Ascending aorta (tissue), 2 donors: ENCODE measurements at places on chromosomes 5 and 9.

GRCh38 chr9:12652973-12653372, 40.2 kb upstream of the TYRP1 start:
- no peak for DNase-seq

- DNase-seq = no peak
Observed at GRCh38 chr9:2179567-2179966, 164.4 kb downstream of the SMARCA2 start.

DNA sequence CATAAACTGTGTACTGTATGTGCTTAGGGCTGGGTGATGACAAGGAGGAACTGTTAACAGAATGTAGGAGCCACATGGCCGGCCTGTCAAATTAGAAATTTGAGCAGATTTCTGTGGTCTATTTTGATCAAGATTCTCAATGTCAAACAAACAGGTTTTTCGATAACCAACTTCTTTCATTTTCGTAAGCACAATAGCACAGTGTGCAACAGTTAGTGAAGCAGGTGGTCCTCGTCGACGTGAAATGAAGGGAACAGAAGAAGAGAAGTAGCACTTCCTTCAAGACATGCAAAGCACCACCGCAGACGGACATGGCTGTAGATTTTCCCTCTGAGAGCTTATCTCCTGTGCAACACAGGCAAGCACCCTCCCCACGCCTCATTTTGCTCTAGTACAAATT, 252.1 kb downstream of the CRB2 start:
- no peak for DNase-seq

GRCh38 chr5:132506094-132506692, 15.6 kb upstream of the IRF1 start:
- DNase-seq = peak; percentile 62

DNA sequence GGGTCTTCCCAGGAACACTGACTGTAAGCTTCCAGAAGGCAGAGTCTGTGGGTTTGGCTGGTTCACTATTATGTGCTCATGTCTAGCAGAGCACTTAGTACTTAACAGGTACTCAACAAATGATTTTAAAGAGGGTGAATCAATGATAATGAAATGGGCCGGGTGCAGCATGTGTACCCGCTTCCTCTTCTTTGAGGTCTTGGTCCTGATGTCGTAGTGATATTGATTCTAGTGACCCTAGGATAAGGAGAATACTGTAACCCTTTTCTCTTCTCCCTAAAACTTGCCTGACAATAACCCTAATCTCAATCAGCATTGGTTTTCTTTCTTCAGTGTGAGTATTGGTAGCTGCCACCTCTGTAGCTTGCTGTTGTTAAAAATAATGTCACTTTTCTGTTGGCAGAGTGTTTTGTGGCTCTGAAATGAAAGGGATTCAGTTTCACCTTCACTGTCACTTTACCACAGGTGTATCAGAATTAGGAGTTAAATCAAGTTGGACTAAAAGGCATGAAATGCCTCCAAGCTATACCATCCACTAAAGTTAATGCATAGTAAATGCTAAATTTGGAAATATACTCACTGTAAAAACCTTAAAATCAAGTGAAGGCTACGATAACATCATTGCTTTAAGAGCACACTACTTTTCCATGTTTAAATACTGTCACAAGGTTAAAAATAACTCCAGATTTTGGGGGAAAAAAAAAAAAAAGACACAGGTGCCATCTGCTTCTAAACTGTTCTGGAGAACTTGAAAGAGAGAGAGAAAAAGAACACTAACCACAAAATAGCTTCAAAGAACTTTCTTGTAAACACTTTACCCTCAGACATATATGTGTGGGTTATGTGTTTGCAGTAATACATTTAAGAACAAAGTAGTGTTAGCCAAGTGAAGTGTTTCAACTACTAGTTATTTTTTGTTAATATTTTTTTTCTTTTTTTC, 6.0 kb downstream of the CAMK4 start:
- no peak for DNase-seq

GRCh38 chr9:82584349-82584863, 478.5 kb downstream of the RASEF start:
- DNase-seq = no peak

DNA sequence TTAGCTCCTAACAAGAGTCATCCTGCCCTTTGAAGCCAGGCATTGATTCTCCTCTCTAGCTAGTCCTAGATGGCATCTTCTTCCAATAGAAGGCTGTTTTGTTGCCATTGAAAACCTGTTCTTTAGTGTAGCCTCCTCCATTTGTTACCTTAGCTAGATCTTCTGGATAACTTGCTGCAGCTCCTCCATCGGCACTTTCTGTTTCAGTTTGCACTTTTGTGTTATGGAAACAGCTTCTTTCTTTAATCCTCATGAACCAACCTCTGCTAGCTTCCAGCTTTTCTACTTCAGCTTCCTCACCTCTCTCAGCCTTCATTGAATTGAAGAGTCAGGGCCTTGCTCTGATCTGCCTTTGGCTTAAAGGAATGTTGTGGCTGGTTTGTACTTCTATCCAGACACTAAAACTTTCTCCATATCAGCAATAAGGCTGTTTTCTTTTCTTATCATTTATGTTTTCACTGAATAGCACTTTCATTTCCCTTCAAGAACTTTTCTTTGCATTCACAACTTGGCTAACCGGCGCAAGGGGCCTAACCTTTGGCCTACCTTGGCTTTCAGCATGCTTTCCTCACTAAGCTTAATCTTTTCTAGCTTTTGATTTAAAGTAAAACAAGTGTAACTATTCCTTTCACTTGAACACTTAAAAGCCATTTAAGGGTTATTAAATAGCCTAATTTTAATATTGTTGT, 166.5 kb upstream of the SLC12A2 start:
- no peak for DNase-seq

- DNase-seq = no peak
Observed at GRCh38 chr9:116032683-116033440, 120.7 kb upstream of the PAPPA start.

GRCh38 chr5:127280491-127281220, 9.9 kb upstream of the MEGF10 start:
- DNase-seq = no peak

DNA sequence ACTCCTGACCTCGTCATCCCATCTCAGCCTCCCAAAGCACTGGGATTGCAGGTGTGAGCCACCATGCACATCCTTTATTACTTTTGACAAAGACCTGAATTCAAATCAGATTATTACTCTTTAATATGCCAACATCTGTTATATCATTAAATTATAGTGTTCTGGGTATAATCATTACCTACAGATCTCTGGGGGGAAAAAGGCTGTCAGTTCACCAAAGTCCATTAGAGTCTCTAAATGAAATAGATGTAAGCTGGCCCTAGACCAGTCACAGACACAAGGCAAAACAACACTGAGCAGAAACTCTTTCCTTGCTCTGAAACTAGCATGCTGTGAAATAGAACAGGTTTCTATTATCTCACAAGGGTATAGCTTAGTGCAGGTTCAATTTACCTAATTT, 21.6 kb upstream of the TRIO start:
- no peak for DNase-seq

GRCh38 chr5:19927919-19928318, 60.1 kb downstream of the CDH18 start:
- no peak for DNase-seq
